ENCODE measurements at places on chromosomes 4 and X. TPM values are rescaled to one million over a fixed set of nuclear protein-coding genes. Genes with fewer than 3 reads are reported as not detected.

DNA sequence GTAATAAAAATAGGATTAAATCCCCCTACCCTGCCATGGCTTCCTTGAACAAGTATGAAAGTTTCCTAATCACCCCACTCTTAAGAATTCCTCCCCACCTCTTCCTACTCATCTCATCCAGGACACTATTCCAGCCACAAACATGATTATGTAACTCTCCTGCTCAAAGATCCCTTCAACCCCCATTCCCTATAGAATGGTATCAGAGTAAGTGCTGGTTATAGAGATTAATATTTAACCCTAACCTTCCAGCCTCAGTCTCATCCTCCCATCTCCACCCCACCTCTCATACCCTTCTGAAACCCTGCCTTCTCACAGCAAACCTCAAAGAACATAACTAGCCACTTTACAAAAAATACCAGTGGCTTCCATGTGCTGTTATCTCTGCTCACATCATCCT lies 155.1 kb downstream of the PPP3CA start:
- DNase-seq, result no peak

DNA sequence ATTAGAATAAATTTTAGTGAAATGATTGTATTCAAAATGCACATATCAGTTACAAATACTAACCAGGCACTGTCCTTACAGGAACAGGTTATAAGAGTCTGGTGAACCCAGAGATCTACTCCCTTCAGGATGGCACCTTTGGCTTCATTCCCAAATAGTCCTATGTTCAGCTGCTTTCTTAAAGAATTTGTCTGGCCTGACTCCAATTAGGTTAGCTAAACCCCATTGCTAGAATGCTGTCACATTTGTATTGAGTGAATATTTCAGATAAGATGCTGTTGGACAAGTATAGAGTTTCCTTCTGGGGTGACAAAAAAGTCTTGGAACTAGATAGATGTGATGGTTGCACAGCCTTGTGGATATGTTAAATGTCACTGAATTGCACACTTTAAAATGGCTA lies 69.4 kb downstream of the EFHC2 start:
- no peak for DNase-seq

DNA sequence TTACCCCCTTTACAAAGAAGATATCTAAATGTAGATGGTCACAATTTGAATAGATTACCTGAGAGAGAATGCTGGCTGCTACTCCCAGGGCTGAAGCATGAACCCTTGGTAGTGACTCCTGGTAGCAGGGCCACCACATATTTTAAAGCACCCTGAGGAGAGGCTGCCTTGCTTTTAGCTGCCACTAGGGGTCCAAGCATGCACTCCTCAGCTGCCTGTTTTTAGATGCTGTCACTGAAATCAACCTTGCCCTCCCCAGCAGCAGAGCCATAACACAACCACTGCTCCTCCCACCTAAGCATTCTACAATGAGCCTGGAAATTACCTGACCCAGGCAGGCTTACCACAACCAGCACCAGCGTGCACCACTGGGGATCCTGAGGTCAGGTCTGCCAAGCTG lies 850.9 kb downstream of the FAM133A start:
- peak; percentile 4 for DNase-seq

- DNase-seq, result no peak
Measured at GRCh38 chrX:42460706-42461105, 317.3 kb downstream of the PPP1R2C start.

DNA sequence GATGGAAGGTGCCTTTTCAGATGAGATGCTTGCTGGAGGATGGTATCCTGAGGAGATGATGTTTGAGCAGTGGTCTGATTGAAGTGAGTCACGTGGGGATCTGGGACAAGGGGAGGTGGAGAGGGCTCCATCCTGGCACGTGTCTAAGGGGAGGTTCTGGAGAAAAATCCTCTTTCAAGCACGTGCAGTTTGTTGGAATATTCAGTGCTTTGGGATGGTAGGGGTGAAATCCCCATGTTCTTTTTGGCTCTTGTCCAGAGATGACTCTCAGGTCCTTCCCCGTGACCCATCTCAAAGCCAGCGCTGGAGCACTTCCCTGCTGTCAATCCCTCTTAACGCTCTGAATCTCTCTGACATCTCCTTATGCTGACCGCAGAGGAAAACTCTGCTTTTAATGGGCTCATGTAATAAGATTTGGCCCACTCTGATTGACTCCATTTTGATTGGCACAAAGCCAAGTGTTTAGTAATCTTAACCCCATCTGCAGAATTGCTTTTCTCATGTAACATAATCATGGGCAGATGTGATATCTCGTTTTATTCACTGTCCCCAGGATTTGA lies 10.8 kb upstream of the KLKB1 start:
- no peak for DNase-seq

DNA sequence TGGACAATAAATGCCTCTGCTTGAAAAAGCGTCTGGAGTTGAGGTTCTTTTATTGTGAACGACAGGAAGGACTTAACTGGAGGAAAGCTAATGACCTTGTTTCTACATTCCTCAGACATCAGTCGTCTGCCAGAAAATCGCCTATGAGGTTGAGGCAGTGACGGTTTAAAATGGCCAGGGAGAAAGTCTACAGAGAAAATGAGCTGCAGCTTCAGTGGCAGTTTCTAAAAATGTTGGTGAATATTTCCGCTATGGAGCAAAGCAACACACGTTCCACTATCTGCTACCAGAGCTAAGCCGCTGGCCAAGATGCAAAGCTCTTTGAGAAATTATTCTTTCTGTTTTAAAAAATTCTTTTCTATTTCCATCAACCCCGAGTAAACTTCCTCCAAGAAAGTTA lies 116.9 kb upstream of the GALNT7 start:
- no peak for DNase-seq

DNA sequence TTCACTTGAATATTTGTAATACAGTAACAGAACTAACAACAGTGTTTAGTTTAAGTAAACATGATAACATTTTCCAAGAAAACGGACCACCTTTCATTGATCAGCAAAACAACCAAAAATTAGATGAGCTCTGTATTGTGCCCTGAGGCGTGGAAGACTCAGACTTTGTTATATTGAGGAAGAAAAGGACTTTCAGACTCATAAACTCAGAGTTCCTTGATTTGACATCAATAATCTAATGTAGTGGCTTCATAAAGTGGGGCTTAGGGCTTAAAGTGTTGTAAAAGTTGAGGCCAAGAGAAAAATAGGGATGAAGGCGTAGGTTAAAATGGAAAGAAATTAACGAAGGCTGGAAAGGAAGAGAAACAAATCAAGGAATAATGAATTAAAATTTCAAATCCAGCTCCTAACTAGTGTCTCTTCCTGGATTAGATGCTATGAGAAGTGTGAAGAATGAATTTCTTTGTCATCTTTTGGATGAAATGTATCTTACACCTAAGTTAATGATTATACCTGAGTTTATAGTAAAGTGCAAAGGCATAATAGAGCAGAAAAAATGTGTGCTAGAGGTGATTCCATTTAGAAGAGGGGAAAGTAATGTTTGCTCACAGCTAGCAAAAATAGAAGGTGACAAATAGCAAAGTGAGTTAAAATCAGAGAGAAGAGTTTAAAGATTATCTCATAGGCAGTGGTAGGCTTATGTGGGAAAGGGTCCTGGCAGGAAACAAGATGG lies 19.8 kb upstream of the GLRA2 start:
- DNase-seq, result no peak

DNA sequence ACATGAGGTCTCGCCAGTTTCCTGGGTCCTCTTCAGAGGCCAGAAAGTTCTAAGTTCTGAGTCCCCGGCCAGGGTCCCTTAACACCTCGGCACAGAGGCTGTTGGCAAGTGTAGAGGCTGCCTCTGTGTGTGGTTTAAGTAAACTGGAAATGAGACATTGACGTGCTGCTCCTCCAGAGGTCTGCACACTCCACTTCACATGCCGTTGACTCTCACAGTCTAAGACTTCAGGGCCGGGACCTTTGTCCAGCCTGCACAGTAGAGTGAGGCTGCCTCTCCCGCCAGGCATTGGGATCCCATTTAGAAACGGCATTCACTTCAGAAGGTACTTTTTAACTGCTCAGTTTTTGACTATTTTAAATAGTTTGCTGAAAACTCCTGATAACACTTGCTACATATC lies 10.6 kb upstream of the TADA2B start:
- no peak for DNase-seq

DNA sequence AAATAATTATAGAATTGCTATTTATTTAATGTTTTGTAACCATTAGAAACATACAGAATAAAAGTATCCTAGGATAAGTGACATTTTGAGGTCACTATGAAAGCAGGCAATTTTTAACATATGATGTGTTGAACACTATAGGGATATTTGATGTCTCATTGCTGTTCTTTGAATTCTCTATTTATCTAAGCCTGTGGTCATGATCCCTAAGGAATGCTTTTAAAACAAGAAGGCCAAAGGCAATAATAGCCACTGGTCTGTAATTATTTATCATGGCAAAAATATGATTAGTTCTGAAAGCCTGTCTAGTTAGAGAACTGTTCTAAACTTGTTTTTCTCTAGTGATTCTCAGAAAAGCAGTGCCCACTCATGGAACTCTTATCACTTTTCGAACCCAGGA lies 186.6 kb downstream of the RPA4 start:
- no peak for DNase-seq

DNA sequence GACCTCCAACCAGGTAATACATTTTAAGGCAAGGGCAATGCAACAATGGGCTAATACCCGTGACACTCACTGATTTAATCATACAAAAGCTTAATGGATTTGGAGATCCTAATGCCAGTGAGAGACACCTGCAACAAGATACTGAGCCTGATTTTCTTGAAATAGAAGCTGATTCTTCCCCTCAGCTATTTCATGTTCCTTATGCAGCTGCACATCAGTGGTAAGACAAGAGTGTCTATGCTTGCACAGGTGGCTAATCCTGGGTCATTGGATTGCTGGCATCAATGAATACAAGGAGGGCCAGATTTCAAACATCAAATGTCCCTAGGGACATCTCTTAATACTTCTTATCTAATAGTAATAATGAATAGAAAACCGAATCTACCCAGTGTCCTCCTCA lies 139.7 kb downstream of the PPARGC1A start:
- no peak for DNase-seq

GRCh38 chrX:30027636-30028035 lies 187.7 kb upstream of the MAGEB2 start:
- no peak for DNase-seq

DNA sequence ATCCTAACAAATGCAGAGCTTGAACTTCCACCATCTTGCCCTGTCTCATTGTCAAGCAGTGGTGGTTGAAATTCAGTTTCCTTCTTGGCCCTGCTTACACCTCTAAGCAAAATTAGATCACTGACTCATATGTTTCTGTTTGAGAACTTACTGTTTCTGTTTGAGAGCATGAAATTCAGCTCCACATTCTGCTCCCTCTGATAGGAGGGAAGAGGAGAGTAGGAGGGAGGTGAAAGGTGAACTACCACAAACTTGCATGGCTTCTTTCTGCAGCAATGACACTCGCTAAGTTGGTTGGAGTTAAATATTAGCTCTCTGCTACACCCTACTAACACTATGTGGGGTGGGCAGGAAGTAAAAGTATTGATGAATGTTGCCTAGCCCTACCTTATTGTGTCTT lies 117.8 kb upstream of the EDA2R start:
- no peak for DNase-seq

- peak; percentile 75 for DNase-seq
Measured at GRCh38 chrX:136525738-136526606, 6.0 kb upstream of the VGLL1 start.

MAP3K15 gene
- total RNA-seq, result 4.5 TPM

HHIP gene
- 48.8 TPM for total RNA-seq

EGFL6 gene
- not detected for total RNA-seq

SGMS2 gene
- 20.8 TPM for total RNA-seq

GPR173 gene
- total RNA-seq, result 3.3 TPM

COX18 gene
- 28.5 TPM for total RNA-seq

CXorf49 gene
- not detected for total RNA-seq

Data from HT1080 (cell line).